ENCODE measurements at places on chromosomes 13 and 19. TPM values are rescaled to one million over a fixed set of nuclear protein-coding genes. Genes with fewer than 3 reads are reported as not detected.
A peak's percentile ranks its signal among the peaks of the same experiment; 100 is the strongest.

DNA sequence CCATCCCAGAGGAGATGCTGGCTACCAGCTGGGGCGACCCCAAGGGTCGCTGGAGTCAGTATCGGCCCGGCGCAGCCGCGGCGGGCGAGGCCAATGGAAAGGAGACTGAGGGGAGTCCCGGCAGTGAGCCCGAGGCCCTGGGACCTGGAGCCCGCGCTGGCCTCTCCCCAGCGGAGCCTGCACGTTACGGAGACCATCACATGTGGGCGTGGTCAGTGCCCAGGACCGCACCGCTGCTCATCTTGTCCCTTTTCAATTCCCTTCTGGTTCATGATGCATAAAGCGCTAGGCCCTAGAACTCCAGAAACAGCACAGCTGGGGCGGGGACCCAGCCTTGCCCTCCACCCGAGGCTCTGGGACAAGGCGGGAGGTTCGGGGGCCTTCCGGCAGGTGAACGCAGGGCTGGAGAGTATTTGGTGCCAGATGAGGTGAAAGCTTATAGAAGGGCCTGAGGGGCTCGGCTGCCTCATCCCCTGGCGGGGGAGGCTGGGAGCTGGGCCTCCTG is 8.0 kb downstream of the C19orf25 start:
- H3K4me3 ChIP-seq: no peak overlapping the region
- no peak overlapping the region for H3K27ac ChIP-seq
- peak; percentile 80 for DNase-seq
- peaks cover 30% of the 10 kb centered on the region for H3K27me3 ChIP-seq
- no peaks in the 10 kb centered on the region for H3K36me3 ChIP-seq

DNA sequence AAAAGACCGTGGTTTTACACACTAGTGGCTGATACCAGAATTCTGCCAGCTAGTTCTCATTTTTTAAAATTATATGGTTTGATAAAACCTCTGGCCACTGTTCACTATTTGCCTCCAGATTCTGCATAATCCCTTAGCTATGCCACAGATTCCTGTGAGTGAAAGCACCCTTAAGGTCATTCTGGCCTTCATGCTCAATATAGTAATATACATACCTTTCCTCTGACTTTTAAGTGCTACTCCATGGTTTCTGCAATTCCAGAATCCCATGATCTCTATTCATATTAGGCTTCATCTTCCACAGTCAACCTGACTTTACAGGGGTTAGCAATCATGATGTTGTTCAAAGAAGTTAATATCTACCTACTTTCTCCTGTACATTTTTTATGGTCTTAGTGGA is 274.1 kb upstream of the EDNRB start:
- H3K36me3 ChIP-seq: no peaks in the 10 kb centered on the region
- H3K4me3 ChIP-seq: no peak overlapping the region
- no peak overlapping the region for H3K27ac ChIP-seq
- no peaks in the 10 kb centered on the region for H3K27me3 ChIP-seq

GRCh38 chr19:36771261-36772231 is 1.1 kb downstream of the ZNF850 start:
- no peaks in the 10 kb centered on the region for H3K27me3 ChIP-seq
- H3K36me3 ChIP-seq: no peaks in the 10 kb centered on the region
- H3K4me1 ChIP-seq: peaks cover 8% of the 10 kb centered on the region
- H3K4me3 ChIP-seq: peak overlapping the region; percentile 75

DNA sequence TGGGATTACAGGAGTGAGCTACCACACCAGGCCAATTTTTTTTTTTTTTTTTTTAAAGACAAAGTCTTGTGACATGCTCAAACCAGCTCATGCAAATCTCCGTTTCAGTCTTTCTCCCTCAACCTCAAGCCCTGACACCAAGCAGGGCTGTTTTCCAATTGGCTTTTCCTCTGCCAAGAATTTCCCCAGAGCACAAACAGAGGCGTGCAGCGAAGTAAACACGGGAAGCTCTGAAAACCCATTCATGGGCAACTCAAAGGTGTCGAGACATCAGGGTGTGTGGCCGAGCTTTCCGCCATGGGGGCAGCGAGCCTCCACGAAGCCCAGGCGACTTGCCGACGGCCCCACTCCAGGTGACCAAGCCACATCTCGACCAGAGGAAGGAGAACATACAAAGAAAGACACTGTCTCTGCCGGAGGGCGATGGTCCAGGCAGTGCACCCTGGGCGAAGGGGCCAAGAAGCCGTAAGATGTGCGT is 70.0 kb downstream of the INSR start:
- DNase-seq: no peak
- H3K27me3 ChIP-seq: no peaks in the 10 kb centered on the region
- H3K4me3 ChIP-seq: no peak overlapping the region
- H3K27ac ChIP-seq: no peak overlapping the region

Gene PRKCG
- polyA plus RNA-seq: 2.2 TPM

Gene C19orf73
- polyA plus RNA-seq: 4.9 TPM

DNA sequence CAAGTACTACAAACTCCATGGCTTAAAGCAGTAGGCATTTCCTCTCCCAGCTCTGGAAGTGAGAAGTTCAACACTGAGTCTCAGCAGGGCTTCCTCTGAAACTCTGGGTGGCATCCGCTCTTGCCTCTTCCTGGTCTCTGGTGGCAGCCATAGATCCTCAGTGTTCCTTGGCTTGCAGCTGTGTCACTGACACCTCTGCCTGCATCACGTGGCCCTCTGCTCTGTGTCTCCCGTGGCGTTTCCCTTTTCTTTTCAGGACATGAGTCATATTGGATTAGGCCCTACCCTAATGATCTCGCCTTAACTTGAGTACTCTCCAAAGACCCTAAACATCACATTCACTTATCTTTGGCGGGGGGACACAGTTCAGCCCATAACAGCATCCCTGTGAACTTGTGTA is 466.7 kb downstream of the MYO16 start:
- H3K4me3 ChIP-seq: no peak overlapping the region
- H3K4me1 ChIP-seq: no peaks in the 10 kb centered on the region
- H3K27ac ChIP-seq: no peak overlapping the region
- no peaks in the 10 kb centered on the region for H3K36me3 ChIP-seq
- no peak for DNase-seq

DNA sequence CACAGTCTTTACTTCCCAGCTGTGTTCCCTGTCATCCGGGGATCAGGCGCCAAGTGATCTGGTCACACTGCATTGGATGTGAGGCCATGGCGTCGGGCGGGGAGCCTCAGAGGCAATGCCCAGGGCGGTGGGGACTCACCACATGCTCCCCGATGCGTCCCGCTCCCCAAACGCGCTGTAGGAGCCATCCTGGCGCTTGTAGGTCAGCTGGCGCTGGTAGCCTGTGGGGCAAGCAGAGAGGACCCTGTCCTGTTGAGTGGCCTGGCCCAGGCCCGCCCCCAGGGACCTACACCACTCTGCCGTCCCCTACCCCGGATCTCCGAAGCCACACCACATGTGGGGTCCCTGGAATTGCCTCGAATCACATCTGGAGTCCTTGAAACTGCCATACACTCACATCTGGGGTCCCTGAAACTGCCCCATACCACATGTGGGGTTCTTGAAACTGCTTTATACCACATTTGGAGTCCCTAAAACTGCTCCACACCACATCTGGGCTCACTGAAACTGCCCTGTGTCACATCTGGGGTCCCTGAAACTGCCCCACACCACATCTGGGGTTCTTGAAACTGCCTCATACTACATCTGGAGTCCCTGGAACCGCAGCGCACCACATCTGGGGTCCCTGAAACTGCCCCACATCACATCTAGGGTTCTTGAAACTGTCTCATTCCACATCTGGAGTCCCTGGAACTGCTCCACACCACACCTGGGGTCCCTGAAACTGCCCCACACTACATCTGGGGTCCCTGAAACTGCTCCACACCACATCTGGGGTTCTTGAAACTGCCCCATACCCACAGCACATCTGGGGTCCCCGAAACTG is 33.2 kb downstream of the F2RL3 start:
- no peaks in the 10 kb centered on the region for H3K36me3 ChIP-seq
- no peaks in the 10 kb centered on the region for H3K4me1 ChIP-seq
- no peak for DNase-seq

- no peaks in the 10 kb centered on the region for H3K36me3 ChIP-seq
- H3K27ac ChIP-seq: no peak overlapping the region
- no peaks in the 10 kb centered on the region for H3K4me1 ChIP-seq
- DNase-seq: no peak
- no peak overlapping the region for H3K4me3 ChIP-seq
Measured at GRCh38 chr13:98133946-98134345, 8.9 kb upstream of the FARP1 start.

GRCh38 chr13:23679220-23679619 is 109.0 kb downstream of the TNFRSF19 start:
- H3K27me3 ChIP-seq: no peaks in the 10 kb centered on the region
- DNase-seq: no peak
- no peak overlapping the region for H3K27ac ChIP-seq

GRCh38 chr13:114049026-114049425 is 75.2 kb upstream of the C13orf46 start:
- DNase-seq: no peak
- H3K4me1 ChIP-seq: no peaks in the 10 kb centered on the region
- H3K27ac ChIP-seq: no peak overlapping the region

DNA sequence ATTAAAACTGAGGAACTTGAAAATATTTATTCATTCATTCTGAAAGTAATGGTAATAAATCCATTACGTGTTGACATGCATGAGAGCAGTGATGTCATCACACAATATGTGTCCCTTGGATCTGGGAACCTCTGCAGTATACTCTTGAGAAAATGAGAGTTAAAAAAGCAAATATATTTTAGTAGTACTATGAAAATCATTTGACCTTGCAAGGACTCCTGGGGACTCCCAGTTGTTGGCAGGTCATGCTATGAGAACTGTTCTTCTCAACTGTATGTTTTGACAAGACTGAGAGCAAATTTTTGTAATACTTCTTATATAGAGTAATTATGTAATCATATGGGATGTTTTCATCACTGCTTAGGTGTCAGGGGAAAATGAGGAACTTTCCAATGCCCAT is 249.4 kb downstream of the PCCA start:
- no peak for DNase-seq
- no peak overlapping the region for H3K27ac ChIP-seq
- no peak overlapping the region for H3K4me3 ChIP-seq
- no peaks in the 10 kb centered on the region for H3K4me1 ChIP-seq
- no peaks in the 10 kb centered on the region for H3K27me3 ChIP-seq

Gene RNF126
- polyA plus RNA-seq: 31.7 TPM

DNA sequence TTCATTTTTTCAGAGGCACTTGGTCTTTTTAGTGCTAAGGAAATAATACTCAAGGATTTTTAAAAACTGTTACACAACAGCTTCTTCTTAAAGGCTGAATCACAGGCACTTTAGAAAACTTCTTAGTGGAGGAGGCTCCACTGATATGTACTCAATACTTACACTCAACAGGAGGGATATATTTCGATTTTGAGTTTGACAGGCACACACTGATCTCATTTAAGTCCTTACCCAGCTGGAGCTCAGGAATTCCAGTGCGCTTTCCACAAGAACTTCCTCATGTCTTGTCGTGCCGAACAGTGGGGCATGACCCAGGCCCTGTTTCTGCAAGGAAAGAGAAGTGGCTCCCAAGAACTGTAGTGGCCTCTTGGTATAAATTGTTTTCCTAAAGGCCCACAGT is 103.8 kb downstream of the RGCC start:
- no peak overlapping the region for H3K27ac ChIP-seq
- peaks cover 7% of the 10 kb centered on the region for H3K4me1 ChIP-seq

DNA sequence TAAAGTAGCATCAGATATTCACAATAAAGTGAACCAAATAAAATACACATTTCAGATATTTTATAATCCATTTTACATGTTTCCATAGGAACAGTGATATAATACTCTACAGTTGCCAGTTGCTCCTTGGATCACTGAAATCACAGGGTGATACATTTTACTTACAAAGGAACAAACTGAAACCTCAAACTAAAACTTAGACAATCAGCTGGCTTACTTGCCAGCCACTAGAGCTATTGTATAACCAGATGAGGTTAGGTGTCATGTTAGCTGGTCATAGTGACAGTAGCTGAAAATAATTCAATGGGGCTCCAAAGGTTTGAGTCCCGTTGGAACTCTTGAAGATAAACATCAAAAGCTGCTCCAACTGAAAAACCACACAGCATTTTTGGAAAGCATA is 274.6 kb downstream of the ITGBL1 start:
- no peak for DNase-seq
- H3K4me1 ChIP-seq: no peaks in the 10 kb centered on the region
- no peak overlapping the region for H3K4me3 ChIP-seq
- no peaks in the 10 kb centered on the region for H3K27me3 ChIP-seq
- H3K36me3 ChIP-seq: no peaks in the 10 kb centered on the region

- H3K27ac ChIP-seq: no peak overlapping the region
- H3K4me1 ChIP-seq: no peaks in the 10 kb centered on the region
- no peaks in the 10 kb centered on the region for H3K36me3 ChIP-seq
- DNase-seq: no peak
- H3K27me3 ChIP-seq: no peaks in the 10 kb centered on the region
Measured at GRCh38 chr13:100822871-100823443, 148.4 kb upstream of the TMTC4 start.

- no peak for DNase-seq
- no peaks in the 10 kb centered on the region for H3K27me3 ChIP-seq
- H3K4me1 ChIP-seq: peaks cover 5% of the 10 kb centered on the region
- H3K36me3 ChIP-seq: no peaks in the 10 kb centered on the region
Measured at GRCh38 chr13:45141369-45141768, 21.1 kb downstream of the GTF2F2 start.

DNA sequence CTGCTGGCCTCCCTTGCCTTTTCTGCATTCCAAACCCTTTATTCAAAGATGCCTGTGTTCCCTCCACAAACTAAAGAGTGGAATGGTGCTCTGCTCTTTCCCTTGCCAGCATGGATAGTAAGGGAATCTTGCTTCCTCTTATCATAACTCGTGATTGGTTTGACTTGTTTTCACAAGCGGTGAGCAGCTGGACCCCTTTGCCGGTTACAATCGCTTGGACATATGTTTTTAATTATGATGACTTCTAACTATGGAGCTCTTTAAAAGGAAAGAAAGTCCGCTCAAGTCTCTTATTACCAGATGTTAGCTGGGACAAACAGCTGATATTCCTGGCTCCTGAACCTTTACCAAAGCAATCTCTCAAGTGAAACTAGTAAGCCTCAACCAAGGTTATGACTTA is 1094.7 kb downstream of the UQCRFS1 start:
- no peaks in the 10 kb centered on the region for H3K4me1 ChIP-seq
- DNase-seq: no peak
- H3K4me3 ChIP-seq: no peak overlapping the region
- no peaks in the 10 kb centered on the region for H3K36me3 ChIP-seq
- H3K27me3 ChIP-seq: no peaks in the 10 kb centered on the region

Gene ZFR2
- 0.49 TPM for polyA plus RNA-seq

DNA sequence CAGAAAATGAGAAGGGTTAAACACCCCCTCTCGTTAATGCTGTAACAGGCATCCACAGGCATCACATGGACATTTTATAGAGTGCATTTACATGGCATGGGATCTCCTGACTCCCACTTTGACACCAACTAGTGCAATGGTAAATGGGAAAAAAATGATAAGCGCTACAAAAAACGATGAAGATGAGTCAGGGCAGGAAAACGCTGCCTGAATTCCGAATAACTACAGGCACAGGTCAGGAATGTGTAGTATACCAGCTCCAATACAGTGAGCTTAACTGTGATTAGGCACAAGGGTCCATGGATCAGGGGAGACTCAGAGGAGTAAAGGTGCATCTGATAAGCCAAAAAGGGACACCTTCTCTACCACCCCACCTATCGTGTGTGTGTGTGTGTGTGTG is 223.6 kb downstream of the FOXO1 start:
- H3K27me3 ChIP-seq: no peaks in the 10 kb centered on the region
- no peak overlapping the region for H3K27ac ChIP-seq
- peaks cover 45% of the 10 kb centered on the region for H3K4me1 ChIP-seq
- H3K4me3 ChIP-seq: no peak overlapping the region
- H3K36me3 ChIP-seq: no peaks in the 10 kb centered on the region
- no peak for DNase-seq
